Caudate nucleus (tissue), 63 donors: ENCODE measurements at places on chromosomes 16 and 17.

DNA sequence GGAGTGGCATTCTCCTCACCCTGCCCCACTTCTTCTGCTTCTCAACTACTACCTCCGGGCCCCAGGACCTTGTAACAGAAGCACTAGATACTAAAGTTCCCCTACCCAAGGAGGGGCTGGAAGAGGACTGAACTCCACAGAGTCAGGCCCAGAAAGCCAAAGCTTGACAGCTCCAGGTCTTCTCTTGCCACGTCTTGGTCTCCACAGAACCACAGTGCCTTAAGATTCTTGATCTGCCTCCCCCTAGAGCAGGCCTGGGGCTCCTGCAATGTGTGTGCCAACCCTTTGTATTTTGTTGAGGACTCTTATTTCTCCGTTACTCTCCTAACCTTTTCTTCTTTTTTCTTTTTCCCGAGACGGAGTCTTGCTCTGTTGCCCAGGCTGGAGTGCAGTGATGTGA lies 4.0 kb downstream of the SLC16A13 start:
- DNase-seq: no peak

DNA sequence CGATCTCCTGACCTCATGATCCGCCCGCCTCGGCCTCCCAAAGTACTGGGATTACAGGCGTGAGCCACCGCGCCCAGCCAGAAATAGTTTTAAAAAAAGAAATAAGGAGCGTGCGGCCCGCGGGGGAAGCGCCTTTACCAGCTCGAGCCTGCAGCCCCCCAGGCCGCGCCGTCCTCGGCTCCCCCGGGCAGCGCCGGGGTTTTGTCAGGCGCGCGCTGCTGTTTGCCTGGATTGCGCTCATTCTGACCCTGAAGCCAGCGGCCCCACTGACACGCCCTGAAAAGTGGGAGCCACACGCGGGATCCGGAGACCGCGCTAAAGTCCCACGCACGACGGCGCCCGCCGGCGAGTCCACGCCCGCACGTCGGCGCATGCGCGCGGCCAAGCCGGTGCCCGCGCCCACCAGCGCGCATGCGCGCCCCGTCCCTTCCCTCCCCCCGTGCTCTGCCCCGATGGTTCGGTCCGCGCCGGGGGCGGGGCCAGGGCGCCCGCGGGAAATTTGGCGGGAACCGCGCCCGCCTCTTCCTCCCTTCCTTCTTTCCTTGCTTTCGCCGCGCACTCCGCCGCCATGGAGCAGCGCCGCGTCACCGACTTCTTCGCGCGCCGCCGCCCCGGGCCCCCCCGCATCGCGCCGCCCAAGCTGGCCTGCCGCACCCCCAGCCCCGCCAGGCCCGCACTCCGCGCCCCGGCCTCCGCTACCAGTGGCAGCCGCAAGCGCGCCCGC lies at the start of gene CDT1:
TSS of gene CDT1 (plus strand) at position 526 of the 724 bp plus-strand sequence. CDS start at position 569, 43 bp downstream.
- peak; percentile 62 for DNase-seq

- DNase-seq: peak; percentile 12
Observed at GRCh38 chr16:29745853-29746345, at the start of gene C16orf54. Gene C16orf54 (minus strand): TSS chr16:29745990. CDS start chr16:29744951, 1,039 bp downstream.

GRCh38 chr17:57296231-57296630 lies 39.9 kb downstream of the MSI2 start:
- DNase-seq: no peak

- DNase-seq: no peak
Observed at GRCh38 chr16:85891776-85892166, 7.2 kb upstream of the IRF8 start.

- DNase-seq: no peak
Observed at GRCh38 chr17:41518789-41519449, at the start of gene KRT15. Gene KRT15 (minus strand): TSS chr17:41518890. CDS start chr17:41518827, 63 bp downstream.

DNA sequence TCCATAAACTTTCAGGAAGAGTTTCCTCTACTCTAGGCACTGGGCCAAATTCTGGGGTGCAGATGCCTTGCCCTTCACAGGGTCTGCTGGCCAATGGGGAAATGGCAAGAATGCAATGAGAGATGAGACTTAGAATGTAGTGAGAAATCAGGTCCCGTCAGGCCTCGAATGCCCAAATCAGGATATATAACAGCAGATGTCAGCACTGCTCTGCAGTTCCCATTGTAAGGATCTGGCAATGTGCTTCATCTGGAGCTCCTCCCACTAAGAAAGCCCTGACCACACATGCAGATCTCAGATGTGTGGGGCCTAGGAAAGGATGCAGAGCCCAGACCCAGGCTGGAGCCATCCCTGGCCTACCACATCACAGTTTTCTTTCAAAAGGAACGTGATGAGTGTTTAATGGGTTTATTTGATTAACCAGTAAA lies 13.9 kb upstream of the LPCAT2 start:
- peak; percentile 54 for DNase-seq

DNA sequence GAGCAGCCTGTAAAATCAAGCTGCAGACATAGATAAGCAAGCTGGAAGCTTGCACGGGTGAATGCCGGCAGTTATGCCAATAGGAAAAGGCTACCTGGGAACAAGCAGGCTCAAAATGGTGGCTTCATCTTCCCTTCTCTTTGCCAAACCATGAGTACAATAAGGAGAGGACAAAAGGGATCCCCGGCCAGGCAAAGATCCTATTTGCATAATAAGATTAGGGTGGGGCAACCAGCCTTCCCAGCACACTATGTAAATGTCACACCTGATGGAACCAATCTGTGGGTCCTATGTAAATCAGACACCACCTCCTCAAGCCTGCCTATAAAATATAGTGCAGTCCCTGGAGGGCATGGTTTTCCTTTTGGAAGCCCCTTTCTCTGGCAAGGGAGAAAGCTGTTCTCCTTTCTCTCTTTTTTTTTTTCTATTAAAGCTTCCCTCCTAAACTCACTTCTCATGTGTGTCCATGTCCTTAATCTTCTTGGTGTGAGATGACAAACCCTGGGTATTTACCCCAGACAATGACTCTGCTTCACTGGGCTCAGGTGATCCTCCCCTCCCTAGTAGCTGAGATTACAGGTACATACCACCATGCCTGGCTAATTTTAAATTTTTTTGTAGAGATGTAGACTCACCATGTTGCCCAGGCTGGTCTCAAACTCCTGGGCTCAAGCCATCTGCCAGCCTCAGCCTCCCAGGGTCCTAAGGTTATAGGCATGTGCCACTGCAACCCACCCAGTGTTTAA lies 44.2 kb downstream of the PSMD12 start:
- no peak for DNase-seq

DNA sequence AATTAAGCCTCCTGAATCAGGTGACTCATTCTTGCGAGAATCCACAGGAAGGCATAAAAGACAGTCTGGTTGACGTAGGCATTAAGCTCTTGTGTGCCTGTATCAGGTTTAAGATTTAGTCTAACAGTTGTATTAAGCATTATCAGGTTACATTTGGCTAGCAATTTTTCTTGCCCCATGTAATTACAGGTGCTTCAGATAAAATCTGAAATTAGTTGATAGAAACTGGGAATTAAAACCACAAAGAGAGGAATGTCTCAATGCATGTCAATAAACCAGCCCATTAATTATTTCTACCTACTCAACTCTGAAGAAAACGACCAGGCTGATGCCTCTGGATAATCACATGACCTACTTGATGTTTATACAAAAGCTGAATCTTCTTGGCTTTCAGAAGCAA lies 217.2 kb downstream of the CA10 start:
- DNase-seq: no peak

- no peak for DNase-seq
Observed at GRCh38 chr16:88922114-88922825, 54.7 kb downstream of the CBFA2T3 start.

GRCh38 chr16:30018731-30019158 lies 4.3 kb upstream of the C16orf92 start:
- no peak for DNase-seq

DNA sequence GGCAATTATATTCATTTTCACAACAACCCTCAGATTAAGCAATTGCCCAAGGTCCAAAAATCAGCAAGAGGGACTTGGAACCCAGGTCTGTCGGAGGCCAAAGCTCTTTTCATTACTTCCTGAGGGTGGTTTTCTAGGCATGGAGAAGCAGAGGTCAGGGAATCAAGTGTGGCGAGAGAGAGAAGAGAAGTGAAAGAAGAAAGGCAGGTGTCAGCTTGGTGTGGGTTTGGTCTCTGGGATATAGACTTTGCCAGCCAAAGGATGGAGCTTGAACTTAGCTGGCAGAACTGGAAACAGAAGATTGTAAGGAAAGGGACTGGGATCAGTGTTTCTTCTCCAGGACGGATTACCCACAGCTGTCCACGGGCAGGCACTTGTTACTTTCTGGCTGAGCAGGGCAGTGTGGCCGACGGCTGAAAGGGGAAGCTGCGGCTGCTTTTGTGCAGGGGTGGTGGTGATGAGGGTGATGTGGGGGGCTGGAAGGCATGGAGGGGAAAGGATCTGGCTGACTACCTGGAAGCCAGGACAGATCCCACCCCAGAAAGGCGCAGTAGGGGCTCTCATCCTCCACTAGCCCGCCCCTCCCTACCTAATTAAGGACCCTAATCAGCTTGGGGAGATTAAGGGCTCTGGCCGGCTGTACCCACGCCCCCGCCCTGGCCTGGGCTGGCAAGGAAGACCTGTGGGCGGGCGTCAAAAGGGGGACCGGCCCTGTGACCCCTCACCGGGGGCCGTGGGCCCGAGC lies at the start of gene GUCY2D:
TSS of gene GUCY2D (plus strand) at position 640 of the 745 bp plus-strand sequence. CDS start 433 bp downstream, outside the sequence.
- no peak for DNase-seq

- DNase-seq: no peak
Observed at GRCh38 chr16:46850619-46851555, 19.9 kb upstream of the C16orf87 start.

DNA sequence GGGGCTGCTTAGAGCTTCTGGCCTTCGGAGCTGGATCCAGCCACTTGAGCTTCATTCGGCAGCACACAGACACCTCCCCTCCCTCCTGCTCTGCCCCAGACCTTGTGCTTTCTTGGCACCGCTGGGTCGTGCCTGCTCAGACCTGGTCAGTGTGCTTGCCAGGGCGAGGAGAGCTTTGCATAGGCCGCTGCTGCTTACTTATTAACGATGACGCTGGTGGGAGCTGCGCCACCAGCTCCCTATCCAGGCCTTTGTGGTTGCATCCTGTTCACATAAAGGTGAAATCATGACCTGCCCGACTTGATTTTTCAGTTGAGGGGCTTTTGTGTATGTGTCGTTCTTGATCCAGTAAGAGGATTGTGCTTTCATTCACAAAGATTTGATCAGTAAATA lies 101.1 kb downstream of the MSI2 start:
- DNase-seq: no peak

DNA sequence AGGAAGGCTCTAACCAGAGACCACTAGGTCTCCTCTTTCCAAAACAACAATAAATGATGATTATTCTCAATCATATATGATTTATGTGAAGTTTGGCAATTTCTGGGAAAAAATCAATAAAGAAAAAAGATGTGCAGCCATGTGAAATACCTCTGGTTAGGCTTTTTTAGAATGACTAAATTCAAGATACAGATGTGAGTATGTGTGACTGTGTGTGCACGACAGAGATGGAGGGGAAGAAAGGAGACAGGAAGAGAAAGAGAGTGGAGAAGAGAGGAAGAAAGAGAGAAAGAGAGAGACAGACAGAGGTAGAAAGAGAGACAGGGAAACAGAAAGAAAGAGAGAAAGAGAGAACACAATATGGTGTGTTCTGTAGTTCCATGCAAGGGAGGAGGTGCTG lies 558.6 kb upstream of the CDH5 start:
- DNase-seq: no peak
